Stimulated activated CD4-positive, alpha-beta T cell treated with anti-CD3 and anti-CD28 coated beads, Interleukin-15, amount 100 ng/mL, for 1 hour (primary cell): ENCODE measurements at places on chromosomes 1 and 21.

- no peak for DNase-seq
Observed at GRCh38 chr1:238830036-238830611, 556.2 kb upstream of the CHRM3 start.

DNA sequence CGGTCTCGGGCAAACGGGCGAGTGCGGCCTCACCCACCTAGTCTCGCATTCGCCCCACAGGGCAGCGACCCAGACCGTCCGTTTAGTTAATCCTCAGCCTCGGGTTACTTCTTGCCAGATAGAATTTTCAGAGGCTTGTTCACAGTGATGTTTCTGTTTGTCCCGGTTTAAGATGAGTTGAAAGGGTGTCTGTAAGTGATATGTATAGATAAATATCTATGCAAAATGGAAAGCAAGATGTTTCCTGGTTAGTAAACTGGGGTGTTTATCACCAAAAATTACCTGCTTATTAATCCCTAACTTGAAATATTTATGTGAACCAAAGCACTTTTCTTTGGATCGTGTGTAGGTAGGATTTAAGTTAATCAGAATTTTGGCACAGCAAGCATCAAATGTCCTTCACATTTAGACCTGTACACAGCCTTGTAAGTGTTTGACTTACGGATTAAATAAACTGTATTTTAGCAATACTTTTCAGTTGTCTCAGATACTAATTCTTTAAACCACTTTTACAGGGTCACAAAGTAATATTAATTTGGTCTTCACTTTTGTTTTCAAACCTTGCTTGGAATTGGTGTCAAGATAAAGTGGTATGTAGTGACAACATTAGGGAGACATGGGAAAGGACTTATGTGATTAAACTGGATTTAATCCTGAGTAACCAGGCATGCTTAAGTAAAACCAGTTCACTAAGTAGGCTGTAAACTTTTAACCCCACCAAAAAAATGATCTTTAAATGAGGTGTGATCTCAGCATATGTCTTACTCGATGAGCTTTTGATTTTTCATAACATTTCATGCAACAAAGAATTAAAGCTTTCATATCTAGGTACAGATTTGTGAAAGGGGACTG, 914 bp downstream of the ZNF326 start:
- DNase-seq, result no peak

GRCh38 chr1:109995536-109995935, 11.0 kb downstream of the AHCYL1 start:
- DNase-seq, result no peak

- no peak for DNase-seq
Observed at GRCh38 chr1:27570784-27571183, 33.2 kb downstream of the AHDC1 start.

DNA sequence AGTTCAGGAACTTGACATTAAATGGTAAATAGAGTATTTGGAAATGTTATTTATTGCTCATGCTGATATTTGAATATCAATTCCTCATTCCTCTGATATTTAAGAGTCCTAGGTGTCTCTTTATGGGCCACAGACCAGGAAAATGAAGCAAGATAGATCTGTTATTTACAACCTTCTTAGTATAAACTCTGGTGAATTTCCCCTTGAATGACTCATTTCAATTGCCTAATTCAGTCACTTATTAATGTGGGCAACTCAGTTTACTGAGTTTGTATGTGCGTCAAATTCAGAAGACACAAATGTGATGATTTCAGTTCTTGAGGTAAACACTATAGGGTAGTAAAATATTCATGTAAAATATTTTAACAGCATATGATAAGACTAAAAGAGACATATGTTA, 1404.4 kb upstream of the PRMT6 start:
- DNase-seq, result no peak

- no peak for DNase-seq
Observed at GRCh38 chr1:84366786-84367185, 31.5 kb upstream of the DNASE2B start.

- no peak for DNase-seq
Observed at GRCh38 chr1:101247404-101248287, 10.8 kb downstream of the S1PR1 start.

DNA sequence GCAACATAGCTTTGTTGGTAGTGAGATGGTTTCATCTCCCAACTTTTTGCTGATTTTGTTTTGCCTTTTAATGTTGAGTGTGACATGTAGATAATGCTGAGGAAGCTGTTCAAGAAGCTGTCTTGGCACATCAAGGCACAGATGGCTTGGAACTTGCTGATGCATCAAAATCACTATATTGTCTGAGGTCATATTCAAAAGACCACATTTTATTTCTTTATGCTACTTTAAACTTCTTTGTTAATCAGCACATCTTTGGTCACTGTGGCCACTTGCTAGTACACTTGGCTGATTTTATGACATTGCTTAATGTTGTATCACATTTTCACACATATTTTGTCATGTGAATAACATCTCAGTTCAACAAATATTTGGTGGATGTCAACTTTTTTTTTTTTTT, 87.1 kb upstream of the BCL10 start:
- DNase-seq, result no peak

DNA sequence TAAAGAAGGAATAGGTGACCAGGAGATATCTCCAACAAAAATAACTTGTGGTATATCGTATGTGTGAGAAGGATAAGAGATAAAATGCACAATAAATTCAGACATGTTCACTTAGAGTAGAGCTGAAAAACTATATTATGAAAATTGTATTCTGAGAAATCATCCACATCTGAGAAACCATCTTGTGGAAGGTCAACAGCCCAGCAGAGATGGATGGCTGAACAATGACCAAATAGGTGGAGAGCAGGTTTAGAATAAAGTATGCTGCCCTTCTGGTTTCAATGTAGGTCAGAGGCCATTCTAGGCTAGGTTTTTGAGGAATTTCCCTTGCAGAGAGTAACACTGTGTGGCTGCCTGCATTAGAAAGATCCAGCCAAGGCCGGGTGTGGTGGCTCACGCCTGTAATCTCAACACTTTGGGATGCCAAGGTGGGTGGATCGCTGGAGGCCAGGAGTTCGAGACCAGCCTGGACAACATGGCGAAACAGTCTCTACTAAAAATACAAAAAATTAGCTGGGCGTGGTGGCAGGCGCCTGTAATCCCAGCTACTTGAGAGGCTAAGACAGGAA, 8.8 kb upstream of the UAP1 start:
- no peak for DNase-seq

- DNase-seq, result no peak
Observed at GRCh38 chr1:3652548-3653285, 401 bp downstream of the TP73 start.

DNA sequence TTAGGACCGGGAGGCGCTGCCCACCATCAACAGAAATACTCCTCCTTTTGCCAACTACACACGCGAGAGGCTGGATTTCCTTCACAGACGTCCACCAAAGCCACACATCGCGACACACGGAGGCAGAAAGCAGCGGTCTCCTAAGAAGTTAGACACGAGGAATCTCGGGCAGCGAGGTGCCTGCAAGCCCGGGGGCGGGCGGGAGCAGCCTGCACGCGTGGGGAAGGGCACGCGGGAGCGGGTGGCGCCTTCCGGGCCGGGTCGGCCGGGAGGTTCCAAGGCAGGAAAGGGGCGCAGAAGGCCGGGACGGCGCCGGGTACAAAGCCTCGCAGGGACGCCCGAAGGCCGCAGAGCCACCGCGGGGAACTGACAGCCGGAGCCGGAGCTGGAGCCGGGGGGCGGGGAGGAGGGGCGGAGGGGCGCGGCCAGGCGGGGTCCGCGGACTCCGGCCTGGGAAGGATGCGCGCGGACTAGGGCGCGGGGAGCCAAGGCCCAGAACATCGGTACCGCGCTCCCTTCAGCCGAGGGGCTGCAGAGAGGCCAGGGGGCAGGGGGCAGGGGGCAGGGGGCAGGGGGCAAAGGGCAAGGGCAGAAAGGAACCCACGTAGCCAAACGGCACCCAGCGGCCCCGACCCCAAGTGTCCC, 722 bp downstream of the NPHP4 start:
- no peak for DNase-seq

GRCh38 chr1:197384471-197384870, 116.4 kb downstream of the CRB1 start:
- no peak for DNase-seq

DNA sequence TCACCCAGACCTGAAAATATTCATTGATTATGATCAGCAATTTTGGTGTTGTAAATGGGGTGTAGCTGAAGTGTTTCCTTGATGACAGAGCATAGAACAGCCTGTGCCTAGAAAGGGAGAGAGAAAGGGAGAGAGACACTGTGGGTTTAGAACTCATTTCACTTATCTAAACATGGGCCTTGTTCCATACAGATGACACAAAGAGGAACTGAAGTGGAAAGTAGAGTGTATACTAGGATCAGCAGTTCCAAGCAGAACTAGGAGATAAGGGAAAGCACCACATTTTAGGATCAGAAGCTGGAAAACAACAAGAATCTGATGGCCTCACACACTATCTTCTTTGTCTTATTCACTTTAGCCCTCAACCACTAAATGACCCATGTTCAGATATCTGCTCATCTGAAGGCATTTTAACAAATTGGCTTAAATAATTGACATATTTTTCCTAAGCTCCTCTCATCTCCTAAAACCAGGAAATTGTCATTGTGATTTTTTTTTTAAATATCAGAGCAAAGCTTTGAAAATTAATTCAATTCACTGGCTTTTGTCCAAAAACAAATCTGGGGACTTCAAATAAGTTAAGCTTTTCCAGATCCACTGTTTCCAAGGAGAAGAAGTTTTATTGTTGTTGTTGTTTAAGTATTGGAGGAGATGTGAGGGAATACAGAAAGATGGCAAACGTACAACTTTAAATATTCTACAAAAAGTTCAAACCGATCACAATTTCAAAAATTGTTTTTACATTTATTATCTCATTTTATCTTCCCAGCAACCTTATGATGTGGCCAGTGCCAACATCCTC, 103.8 kb downstream of the LYPLAL1 start:
- no peak for DNase-seq

DNA sequence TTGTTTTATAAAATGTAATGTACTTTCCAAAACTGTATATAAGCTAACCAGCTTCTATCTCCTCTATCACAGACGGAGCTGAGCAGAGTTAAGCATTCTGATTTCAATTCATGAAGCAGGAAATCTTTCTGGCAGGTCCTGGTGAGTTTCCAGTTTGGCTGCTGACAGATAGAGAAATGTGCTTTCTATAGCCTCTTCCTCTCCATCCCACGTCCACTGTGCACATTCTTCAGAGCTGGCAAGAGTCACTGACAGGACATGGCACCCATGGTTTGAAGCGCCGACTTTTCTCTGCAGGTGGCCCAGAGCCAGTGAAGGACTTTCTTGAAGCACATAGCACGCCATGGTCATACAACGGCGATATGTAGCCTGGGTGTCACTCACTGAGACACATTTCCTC, 52.3 kb upstream of the POU2F1 start:
- no peak for DNase-seq

GRCh38 chr1:201213106-201213770, 22.6 kb downstream of the IGFN1 start:
- no peak for DNase-seq
